Stimulated activated CD4-positive, alpha-beta T cell treated with anti-CD3 and anti-CD28 coated beads, Interleukin-4, amount 100 ng/mL, for 24 hours (primary cell): ENCODE measurements at places on chromosomes 3 and 15.

- peak; percentile 13 for DNase-seq
Observed at GRCh38 chr15:86231864-86232721, 152.4 kb downstream of the AGBL1 start.

DNA sequence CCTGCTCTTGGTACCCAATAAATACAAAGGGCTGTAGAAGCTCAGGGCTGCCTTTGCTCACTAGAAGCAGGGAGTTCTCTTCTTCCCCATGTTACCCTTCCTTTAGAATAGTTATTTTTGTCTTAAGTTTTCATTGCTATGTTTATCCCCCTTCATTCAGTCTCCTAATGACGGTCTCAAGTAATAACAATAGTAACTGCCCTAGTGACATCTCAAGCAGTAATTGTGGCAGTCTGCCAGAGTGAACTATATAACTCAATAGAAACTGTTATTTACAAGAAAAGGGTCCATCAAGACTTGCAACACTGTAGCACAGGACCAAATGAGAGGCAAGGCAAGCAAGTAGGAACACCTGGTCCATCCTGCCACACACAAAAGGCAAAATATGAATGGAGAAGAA is 32.5 kb upstream of the SIN3A start:
- no peak for DNase-seq

GRCh38 chr3:37504583-37505357 is 330.4 kb upstream of the LRRFIP2 start:
- no peak for DNase-seq

DNA sequence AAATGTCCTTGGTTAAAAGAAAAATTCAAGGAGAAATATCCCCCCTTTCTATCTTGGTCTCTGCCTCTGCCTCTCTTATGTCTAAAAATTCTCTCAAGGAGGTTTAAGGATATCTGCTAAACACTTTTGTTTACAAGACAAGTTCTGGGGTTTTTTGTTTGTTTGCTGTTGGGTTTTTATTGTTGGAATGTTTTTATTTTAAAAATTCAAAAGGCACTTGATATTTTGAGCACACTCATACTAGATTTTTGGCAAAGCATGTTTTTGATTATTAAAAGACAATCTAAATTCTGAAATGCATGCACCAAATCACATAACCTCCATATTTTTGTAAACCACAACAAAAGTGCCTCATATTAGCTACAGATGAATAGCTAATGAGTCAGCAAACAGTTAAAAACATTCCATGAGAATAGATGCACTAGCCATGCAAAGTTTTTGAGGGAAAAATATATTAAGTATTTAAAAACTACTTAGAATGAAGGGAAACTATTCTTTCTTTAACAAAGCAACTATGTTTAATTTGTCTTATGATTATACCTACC is 84.6 kb downstream of the ZBTB20 start:
- no peak for DNase-seq

- DNase-seq = no peak
Observed at GRCh38 chr15:66569461-66570137, 3.8 kb upstream of the LCTL start.

DNA sequence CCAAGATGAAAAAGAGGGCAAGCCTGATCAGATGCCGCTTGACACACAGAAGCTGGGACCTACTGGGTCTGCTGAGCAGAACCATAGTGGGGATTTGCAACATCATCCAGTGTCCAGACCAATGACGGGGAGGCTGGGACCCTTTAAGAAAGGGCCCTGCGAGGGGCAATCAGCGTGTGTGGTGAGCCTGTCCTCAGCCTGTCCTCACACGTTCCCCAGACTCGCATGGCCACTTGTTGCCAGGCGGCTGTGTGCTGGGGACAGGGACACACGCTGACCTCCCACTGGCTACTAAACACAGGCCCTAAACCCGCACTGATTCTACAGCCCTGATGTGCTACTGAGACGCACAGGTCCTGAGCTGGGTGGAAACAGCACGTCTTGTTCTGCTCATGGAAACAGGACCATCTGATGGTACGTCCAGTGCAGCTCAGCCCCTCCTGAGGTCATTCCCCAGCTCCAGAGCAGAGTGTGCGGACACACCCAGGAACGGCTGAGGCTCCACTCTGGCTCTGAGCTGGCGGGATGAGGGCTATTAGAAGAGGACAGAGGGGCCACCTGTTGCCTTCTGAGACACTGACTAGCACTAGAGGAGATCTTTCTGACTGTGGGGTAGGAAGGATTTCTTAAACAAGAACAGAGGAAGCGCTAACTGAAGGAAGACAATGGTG is 24.4 kb downstream of the PCSK6 start:
- DNase-seq = no peak

DNA sequence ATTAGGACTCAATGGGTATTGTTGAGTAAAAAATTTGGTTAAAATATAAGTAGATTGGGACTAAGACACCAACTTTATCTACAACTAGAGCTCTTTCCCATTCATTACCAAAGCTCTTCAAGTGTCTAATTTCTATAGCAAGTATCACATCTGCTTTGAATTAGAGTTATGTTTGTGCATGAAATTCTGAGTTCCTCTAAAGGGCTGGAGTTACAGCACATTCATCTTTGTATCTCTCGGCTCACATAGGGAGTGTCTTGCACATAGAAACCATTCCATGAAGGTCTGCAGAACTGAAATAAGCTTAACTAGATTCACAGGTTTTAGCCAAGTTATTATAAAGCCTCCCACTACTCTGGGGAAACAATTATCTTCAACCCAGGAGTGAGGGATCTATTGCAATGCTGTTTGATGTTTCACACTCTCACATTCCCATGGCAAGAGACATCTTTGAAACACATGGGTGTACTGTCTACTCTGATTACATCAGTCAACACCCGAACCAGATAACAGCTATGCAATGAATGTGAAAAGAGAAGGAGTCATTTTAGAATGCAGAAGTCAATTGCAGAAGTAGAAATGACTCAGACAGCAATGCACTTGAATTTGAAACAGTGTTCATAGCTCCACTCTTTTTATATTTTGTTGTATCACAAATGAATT is 93.1 kb upstream of the KBTBD8 start:
- no peak for DNase-seq

DNA sequence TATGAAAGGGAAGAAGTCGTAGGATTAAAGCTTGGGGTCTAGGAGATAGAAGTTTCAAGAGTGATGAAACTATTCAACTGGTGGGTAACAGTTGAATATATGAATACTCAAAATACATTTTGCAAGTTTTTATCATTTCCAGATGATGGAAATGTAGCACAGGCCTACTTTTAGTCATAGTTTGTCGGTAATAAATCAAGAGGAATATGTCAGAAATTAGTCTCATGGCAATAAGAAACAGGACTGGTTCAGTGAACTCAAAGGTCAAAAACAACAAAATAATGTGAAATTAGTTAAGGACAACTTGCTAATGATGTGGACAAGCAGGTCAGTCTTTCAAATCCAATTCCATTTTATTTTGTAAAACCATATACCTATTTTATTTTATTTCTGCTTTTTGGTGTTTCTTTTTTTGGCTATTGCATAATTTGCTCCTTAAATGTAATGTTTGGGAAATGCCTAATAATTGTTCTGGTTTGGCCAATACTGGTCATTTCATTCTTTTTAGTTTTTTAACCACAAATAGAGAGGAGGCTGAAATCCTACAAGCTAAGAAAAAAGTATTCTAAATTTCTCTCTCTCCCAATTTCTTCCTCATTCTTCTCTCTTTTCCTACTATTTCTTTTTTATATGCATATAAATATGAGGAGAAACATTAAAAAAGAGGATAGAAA is 195.2 kb upstream of the ARHGEF26 start:
- DNase-seq = no peak

DNA sequence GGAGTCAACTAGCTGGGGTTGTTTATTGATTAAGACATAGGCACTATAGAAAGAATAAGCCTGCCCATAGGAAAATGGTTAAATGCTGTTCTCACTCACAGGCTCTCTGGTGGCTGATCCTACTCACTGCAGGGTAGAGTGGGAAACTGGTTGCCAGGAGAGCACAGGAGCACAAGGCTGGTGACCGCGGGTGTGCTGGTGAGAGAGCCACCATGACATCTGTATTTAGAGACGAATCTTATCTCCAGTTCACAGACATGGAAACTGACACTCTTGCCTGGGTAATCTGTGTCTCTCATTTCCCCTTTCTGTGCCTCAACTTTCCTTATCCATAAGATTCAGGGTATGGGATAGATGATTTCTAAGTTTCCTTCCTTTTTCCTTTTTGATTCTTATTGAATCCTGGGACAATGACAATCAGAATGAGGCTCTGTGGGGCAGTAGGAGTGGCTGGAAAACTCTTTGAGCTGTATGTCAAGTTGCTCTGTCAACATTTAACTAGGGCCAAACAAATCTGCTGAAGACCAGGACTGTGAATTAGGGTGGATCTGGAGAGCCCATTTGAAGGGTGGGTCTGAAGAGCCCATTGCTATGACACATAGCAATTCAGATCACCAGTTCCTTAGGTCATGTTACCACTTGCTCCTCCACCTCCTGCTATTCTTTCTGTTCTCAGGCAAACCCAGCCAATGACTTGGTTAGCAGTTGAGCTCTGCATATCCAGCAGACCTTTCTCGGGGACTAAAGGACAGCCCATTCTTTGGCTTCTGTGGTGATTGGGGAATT is 286.1 kb upstream of the TBL1XR1 start:
- DNase-seq = no peak

GRCh38 chr15:51180011-51180410 is 85.3 kb upstream of the TNFAIP8L3 start:
- no peak for DNase-seq

DNA sequence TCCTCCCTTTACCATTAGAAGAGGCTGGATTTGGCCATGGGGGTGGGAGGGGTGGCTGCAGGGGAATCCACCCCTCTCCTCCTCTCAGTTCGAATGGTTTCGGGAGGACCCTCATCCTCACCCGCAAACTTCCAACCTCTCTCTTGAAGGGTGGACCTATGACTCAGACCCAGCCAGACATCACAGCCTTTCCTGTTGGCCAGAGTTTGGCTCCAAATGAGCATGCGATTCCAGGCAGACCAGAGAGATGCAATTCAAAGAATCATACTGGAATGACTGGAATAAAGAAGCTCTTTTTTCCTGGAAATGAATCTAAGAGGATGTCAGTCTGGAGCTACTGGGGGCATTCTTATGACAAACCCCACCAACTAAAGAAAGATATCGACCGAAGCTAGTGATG is 516.7 kb upstream of the MDFIC2 start:
- DNase-seq = no peak

GRCh38 chr3:151584566-151584965 is 123.7 kb upstream of the IGSF10 start:
- DNase-seq = no peak

GRCh38 chr15:87669846-87670245 is 586.7 kb downstream of the NTRK3 start:
- DNase-seq = no peak

DNA sequence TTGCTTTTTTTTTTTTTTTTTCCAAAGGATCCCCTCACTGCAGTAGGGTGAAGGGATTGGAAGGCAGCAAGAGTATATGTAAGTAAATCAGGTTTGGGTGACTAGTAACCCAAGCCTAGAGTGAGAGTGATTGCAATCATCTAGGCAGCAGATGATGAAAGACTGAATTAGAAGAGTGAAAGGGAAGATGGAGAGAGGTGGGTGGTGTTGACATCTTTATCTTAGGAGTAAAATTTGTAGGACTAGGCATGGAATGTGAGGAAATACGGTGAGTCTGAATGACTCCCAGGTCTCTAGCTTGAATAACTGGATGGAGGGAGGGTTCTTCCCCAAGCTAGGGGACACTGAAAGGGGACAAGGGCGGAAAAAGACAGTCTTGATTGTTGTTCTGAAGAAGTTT is 63.4 kb downstream of the TPRG1 start:
- no peak for DNase-seq

- no peak for DNase-seq
Observed at GRCh38 chr3:153640689-153641665, 479.0 kb downstream of the RAP2B start.

DNA sequence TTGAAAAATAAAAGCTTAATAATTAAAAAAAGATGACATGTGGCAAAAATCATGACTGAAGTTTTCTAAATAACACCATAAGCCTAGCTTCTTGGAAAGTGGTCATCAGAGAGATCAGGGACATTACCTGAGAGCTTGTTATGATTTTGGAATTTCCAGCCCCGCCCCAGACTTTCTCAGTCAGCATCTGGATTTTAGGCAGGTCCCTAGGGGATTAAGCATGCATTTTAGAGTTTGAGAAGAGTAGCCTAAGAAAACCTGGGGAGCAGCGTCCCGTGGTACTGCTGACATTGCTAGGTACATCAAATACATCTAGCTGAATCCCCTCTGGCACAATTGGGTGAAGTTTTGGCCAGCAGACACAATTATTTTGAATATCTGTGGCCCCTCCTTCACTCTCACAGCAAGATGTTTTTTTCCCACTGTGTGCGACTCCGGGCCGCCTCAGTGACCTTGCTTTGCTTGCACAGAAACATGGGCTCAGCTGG is 58.7 kb upstream of the MEF2A start:
- no peak for DNase-seq
